ENCODE measurements at places on chromosomes 7 and 10.

- peak; percentile 47 for DNase-seq
Measured at GRCh38 chr10:86693721-86694369, 25.5 kb downstream of the LDB3 start.

DNA sequence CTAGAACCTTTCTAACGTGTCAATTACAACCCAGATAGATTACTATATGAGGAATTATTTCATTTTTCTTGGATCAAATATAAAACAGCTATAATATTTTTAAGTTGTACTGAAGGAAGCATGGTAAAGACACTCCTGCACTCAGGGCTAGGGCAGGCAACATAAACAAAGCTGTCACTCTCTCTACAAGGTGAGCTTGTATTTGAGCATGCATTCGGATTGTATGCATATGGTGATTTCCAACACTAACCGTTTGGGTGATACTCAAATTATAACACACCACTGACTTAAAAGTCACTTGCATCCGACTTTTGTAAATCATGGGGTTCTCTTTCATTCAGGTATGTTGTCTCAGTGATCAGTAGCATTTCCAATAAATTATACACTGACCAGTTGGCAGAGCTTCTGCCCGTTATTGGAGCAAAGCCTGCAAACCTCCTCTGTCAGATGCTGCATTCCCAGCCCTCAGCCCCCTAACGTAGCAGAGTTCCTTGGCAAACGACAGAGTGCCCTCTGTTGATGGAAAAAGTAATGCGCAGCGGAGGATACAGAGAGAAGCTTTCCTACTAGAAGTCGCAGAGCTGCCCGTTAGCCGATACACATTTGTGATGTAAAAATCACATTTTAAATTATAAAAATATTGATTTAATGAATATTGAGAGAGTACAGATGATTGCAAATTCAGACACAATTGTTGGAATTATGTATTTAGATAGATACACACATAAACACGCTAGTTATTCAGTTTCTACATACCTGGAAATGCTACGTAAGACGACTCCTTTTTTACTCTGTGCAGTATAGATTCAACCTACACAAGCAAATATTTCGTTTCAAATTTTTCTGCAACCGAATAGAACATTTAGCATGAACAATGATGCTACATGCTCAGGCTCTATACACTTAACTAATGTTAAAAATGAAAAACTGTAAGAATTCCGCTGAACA lies 173.9 kb upstream of the SP4 start:
- peak; percentile 76 for DNase-seq

DNA sequence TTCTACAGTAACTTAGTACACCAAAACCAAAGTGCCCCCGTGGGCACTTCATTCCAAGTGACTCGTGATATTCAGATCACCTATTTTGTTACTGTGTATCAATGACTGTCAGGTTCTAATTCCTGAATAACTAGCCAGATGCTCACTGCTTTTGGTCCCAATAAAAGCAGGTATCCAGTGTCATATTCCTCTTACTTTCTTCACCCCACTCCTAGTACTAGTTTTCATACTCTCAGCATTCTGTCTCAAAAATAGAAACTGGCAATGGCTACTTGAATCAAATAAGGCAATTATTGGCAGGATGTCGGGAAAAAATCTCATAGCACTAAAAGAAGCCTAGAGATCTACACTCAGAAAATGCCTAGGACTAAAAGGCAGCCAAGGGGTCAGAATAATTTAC lies 84.6 kb downstream of the ZNF467 start:
- DNase-seq, result no peak

DNA sequence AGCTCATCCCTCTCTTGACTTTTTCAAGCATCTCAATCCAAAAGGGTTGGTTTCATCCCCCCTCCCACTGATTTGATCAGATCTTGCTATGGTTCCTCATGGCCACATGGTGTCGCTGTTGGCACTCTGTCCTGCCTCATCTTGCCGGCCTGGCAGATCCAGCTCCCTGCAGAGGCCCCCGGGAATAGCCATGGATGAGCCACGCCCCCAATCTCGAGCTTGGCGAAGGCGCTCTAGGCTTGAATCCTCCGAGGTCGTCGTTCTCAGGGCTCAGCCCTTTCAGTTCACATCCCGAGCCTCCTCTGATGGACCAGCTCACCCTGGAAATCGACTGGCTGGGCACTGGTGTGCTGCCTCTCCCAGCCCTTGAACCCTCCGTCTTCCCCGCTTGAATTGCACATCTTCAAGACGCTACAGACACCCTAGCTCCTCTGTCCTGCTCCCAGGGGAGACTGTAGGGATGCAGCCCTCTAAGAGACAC lies 628.7 kb downstream of the TYW1 start:
- peak; percentile 92 for DNase-seq

DNA sequence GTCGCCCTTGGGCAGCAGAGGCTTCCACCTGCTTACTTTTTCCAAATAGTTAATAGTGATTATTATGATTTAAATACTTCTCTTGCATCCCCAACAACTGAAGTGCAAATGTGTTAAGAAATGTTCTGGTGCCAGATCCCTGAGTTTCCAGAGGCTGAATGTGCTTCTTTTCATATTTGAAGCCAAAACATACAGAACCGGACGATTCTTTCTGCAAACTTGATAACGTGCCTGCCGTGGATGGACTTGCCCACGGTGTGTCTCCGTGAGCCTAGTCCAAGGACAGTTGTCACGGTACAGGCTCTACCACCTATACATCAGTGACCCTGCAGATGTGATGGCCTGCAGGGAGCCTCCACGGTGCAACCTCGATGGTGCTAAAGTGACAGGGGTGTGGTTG lies 198.6 kb upstream of the LYZL2 start:
- no peak for DNase-seq

DNA sequence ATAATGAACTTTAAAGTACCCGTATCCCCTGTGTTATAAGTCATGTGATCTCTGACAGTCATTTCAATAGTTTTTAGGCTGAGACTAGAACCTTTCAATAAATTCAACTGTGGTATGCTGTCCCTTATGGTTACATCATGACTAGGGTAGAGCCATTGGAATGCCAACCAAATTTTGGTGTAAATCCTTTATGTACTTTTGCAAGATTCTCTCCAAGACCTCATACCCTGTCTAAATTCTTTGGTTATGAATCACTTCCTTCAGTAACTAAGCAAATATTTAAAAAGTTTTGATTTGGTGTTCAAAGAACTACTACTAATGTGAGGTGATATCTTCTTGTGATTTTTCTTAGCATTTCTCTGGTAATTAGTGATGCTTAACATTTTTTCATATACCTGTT lies 20.8 kb upstream of the OR6B1 start:
- no peak for DNase-seq

DNA sequence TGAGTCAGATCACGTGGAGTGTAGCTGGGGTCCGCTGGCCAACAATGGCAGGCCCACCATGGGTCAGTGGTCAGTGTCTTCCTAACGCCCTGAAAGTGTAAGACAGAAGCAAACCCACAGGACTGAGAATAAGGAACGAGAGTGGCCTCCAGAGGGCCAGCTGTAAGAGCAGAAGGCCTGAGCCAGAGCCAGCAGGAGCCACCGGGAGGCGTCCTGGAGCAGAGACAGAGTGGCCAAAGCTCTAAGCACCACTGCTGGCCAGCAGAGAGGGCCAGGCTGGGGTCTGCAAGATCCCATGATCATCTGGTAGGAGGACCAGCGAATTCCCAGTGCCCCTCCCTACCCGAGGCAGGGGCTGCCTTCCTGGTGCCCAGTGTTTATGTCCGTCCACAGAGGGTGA lies 9.2 kb downstream of the CCDC201 start:
- no peak for DNase-seq

GRCh38 chr10:120738658-120739057 lies 112.5 kb upstream of the WDR11 start:
- DNase-seq, result no peak

DNA sequence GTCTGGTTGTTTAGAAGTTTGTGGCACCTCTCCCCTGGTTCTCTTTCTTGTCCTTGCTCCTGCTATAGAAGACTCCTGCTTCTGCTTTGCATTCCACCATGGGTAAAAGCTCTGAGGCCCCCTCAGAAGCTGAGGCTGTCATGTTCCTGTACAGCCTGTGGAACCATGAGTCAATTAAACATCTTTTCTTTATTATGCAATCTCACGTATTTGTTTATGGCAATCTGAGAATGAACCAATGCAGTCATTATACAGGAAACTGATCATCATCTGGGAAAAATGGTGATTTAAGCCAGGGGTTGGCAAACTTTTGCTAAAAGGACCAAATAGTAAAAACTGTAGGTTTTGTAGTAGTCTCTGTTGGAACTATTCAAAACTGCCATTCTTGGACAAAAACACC lies 175.4 kb downstream of the CSTF2T start:
- DNase-seq, result no peak

DNA sequence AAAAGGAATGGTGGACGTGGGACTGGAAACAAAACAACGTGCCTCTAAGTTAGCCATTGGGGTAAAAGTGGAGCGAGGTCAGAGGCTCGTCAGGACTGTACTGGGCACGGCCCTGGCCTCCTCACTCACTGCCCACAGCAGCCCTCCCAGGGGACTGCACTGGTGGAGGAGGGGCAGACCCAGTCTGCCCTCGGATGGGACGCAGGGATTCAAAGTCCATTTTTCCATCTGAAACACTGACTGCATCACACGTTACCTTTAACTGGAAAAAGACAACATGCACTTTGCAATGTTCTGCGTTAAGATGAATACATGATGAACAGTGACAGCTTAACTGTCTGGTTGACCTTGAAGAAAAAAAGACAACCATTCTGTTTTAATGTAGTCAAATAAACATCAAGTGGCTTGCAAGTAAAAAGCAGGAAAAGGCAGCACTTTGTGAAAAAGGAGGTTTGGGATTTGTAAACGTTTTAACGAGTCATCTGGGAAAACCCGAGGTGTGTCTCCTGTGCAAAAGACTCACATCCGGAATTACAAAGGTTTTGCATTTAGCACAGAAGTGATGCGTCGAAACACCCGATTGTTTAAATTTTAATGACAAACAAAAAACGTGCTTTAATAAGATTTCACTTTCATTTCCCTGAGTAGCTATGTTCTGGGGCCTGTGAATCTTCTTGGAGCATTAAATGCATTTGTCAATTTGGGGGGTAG lies 18.8 kb downstream of the KLF6 start:
- no peak for DNase-seq

Data from D341Med (cell line).